ENCODE measurements at places on chromosomes 7 and 10. TPM values are rescaled to one million over a fixed set of nuclear protein-coding genes. Genes with fewer than 3 reads are reported as not detected.

- no peak for DNase-seq
Observed at GRCh38 chr10:29033311-29033940, 255.4 kb upstream of the LYZL1 start.

- DNase-seq = no peak
Observed at GRCh38 chr10:132638130-132638515, 100.5 kb downstream of the INPP5A start.

DNA sequence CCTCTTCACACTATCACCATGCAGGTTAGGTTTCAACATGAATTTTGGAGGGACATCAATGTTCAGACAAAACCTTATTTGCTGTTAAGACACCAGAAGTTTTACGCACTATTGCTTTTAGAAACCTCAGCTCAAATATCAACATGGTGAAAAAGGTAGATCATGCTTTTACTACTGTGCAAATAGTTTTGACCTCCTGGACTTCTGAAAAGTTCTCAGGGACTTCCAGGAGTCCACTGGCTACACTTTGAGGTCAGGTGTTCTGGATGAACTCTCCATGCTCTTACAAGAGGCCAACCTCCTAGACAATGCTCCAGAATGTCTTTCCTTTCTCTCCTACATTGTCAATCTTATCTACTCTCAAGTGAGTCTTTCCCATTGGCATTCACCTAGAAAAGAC, 55.9 kb downstream of the SLC25A13 start:
- DNase-seq = no peak

GRCh38 chr7:136138991-136139390, 161.8 kb upstream of the MTPN start:
- no peak for DNase-seq

- DNase-seq = no peak
Observed at GRCh38 chr7:105307163-105307672, 81.5 kb downstream of the SRPK2 start.

- no peak for DNase-seq
Observed at GRCh38 chr7:35571611-35572240, 123.2 kb downstream of the HERPUD2 start.

- DNase-seq = no peak
Observed at GRCh38 chr10:104274762-104275721, 6.1 kb downstream of the GSTO2 start.

DNA sequence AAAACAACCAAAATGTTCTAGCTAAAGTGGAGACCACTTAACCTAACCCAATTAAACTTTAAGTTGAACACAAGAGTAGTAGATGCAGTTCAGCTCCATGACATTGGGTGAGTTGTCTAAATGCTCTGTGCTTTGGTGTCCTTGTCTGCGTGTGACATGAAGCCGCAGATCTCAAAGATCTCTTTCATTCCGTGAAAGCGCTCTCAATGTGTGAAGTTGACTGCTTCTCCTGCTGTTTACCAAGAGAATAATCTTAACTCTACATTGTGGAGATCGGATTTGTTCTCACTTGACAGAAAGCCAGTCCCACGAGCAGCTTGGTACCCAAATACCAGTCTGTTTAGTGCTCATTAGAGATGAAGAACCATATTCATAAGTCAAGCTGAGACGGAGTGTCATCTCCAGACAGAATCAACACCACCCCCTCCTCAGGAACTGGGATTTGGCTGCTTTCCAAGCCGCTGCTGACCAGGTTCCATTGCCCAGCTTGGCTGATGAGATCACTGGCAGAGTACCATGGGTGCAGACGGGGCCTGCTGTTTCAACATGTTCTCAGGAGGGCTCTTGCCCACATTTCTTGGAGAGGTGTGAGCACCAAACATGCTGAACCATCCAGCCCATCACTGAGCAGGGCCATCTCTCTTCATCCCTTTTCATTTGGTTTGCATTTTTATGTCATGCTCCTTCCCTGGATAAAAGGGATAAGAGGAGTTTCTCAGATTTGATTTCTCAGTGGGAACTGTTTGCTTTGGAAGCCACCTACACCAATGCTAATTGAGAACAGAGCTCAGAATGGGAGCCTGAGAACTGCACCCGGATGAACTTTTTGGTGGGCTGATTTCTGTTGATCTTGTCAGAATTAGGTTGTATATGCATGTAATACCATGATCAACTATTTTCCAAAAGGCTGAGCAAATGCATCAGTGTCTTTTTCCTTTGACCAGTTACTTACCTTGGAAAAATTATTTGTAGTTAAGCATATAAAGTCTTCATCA, 95.8 kb upstream of the AGBL3 start:
- DNase-seq = peak; percentile 86

DNA sequence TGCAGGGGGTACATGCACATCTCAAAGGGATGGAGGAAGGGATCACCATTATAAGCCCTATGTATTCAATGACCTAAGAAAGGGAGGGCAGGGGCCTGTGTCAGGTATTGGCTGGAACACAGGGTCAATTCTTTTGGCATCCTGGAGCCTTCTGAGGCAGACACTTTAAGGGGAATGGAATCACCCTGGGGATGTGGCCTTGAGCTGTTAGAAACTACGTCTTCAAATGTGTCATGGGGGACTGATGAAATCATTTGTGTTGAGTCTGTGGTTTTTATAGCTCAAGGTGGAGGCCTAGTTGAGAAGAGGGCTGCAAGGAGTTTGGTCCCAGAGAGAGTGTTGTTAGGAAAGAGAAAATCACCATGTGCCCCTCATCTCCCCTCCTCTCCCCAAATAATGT, 206.1 kb upstream of the CELF2 start:
- no peak for DNase-seq

The NEUROD6 gene
- total RNA-seq = not detected

The FANK1 gene
- 0.81 TPM for total RNA-seq

The MYOF gene
- 470 TPM for total RNA-seq
